ENCODE measurements at places on chromosomes 1 and 21. TPM values are rescaled to one million over a fixed set of nuclear protein-coding genes. Genes with fewer than 3 reads are reported as not detected.

OR14K1 gene
- total RNA-seq = not detected

SYCP1 gene
- not detected for total RNA-seq

CDK18 gene
- total RNA-seq = 2.5 TPM

ALG14 gene
- 4.4 TPM for total RNA-seq

RBM11 gene
- total RNA-seq = 3.1 TPM

ZNF670 gene
- total RNA-seq = 3.9 TPM

SCYL3 gene
- total RNA-seq = 12.4 TPM

SLAMF9 gene
- total RNA-seq = not detected

GPR3 gene
- 1.5 TPM for total RNA-seq

KRTAP13-2 gene
- not detected for total RNA-seq

CNIH3 gene
- 1.00 TPM for total RNA-seq

VHLL gene
- total RNA-seq = not detected

RAB25 gene
- total RNA-seq = 0.56 TPM

RHEX gene
- not detected for total RNA-seq

EPHB2 gene
- 0.17 TPM for total RNA-seq

ATP6V0B gene
- total RNA-seq = 85.1 TPM

All from activated CD4-positive, alpha-beta memory T cell treated with anti-CD3 and anti-CD28 coated beads for 36 hours (primary cell).